Stimulated activated CD4-positive, alpha-beta T cell treated with anti-CD3 and anti-CD28 coated beads, Interleukin-1b, Interleukin-23, amount 100 ng/mL, for 1 hour (primary cell): ENCODE measurements at places on chromosomes 3 and 15.

GRCh38 chr15:78906316-78906620 lies 33.6 kb downstream of the MORF4L1 start:
- DNase-seq, result no peak

DNA sequence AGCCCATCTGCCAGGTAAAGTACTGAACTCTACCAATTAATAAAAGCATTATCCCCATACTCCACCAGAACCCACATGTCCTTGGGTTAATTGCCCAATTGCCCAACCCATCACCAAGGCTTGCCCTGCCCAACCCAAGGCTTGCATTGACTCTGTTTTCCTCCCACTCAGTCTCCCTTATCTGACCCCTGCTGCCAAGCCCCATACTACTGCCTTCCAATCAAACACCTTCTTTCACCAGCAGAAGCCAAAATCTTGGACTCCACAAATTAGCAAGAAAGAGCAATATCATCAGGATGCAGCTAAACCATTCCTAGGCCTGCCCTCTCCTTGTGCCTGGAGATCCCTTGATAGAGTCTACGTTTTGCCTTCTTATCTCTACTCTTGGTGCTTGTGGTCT lies 602.9 kb downstream of the NTRK3 start:
- DNase-seq, result no peak

DNA sequence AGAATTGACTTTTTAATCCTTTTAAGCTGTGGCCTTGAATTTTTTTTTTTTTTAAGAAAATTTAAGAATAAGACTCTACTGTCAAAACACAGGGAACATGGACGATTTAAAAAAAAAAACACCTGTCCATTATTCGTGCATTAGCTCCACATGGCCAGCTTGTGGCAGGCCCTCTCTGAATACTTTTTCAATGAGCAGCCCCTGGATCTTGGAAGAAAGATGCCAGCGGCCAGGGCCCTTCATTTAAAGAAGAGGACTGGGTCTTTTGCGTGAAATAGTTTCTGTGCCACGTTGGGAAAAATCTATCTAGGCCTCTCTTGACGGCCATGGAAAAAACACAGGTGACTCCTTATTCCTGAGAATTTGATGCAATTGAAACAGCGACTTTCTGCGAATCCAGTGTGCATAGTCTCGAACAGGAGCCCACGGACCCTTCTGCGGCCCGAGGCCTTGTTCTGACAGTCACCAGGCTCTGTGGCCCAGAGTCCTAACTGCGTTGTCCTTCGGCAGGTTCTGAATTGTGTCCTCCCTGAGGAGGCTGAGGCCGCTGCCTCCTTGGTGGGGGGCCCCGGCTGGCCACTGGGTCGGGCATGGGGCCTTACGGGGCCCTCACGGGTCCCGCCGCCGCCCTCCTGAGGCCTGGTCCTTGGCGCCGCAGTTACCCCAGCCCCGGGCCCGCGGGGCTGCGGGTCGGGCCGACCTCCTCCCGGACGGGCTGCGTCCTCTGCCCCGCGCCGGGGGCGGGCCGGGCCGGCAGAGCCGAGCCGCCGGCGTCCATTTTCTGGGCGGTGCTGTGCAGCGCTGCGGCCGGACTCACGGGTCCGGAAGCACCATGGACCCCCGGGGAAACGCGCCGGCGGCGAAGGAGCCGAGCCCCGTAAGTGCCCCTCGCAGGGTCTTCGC lies 33.5 kb downstream of the ZBTB38 start:
- peak; percentile 10 for DNase-seq

DNA sequence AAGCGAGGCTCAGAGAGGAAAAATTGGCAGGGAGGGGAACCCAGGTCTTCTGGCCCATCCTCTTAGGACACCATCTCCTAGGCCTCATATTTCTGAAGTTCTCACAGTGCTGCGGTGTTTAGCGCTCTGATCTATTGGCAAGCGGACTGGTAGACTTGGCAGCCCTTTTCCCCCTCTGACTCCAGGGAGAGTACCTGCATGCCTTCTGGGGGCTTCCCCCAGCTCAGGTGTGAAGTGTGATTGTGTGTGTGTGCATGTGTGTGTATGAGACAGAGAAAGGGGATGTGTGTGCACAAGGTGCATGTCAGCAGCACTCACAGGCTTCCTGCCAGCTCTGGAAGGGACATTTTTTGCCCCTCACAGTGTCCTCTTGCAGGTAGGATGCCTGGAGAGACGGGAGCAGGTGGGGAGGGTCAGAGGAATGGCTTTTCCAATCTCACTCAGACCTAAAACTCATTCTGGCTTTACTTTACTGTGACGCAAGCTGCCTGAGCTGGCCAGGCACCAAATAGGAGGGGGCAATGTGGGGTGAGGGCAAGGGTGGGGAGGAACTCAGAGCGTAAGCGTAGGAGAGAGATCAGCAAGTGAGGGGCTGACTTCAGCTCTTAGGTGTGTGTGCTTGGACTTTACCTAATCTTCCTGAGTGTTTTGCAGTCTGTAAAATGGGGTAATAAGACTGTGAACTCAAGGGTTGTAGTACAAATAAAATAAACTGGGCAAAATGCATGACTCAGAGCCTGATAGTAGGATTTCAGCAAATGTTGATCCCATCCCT lies 4.0 kb upstream of the IL17RE start:
- DNase-seq, result no peak

- DNase-seq, result no peak
Measured at GRCh38 chr3:193087336-193087735, 153.7 kb upstream of the PLAAT1 start.

- DNase-seq, result no peak
Measured at GRCh38 chr3:179526989-179527391, 35.7 kb upstream of the ACTL6A start.

DNA sequence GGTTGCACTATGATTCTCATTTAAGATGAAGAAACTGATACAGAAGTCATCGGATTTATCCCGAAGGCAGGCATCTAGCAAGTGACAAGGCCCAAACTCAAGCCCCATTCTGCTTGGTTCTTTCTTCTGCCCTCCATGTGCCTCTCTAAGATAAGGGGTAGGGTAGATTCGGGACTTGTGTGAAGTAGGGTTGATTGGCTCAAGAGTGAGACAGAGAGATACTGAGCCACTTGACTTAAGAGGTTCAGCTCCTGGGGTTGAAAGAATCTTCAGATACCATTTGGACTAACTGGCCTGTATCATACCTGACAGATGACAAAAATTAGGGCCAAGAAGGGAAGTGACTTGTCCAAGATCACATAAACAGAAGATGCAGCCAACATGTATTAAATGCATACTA lies 891 bp downstream of the RFT1 start:
- no peak for DNase-seq

- no peak for DNase-seq
Measured at GRCh38 chr3:55571913-55572312, 84.8 kb upstream of the WNT5A start.

- no peak for DNase-seq
Measured at GRCh38 chr3:178637802-178638201, 101.6 kb downstream of the KCNMB2 start.

DNA sequence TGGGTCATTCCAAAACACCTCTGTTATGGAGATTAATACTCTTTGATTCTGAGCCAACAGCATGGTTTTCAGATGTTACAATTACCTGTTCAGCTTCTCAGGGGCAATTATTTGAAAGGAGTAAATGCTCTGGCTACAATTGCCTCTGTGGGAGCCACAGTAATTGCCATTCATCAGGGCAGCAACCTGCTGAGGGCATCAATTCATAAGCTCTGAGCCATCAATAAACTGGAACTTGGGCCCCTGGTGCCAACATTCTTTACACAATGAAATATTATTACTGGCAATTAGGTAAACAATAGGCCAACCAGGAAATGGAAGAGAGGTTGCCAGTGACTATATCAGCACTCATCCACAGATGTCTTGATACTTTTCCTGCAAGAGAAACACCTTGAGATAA lies 660.8 kb downstream of the MECOM start:
- DNase-seq, result no peak

DNA sequence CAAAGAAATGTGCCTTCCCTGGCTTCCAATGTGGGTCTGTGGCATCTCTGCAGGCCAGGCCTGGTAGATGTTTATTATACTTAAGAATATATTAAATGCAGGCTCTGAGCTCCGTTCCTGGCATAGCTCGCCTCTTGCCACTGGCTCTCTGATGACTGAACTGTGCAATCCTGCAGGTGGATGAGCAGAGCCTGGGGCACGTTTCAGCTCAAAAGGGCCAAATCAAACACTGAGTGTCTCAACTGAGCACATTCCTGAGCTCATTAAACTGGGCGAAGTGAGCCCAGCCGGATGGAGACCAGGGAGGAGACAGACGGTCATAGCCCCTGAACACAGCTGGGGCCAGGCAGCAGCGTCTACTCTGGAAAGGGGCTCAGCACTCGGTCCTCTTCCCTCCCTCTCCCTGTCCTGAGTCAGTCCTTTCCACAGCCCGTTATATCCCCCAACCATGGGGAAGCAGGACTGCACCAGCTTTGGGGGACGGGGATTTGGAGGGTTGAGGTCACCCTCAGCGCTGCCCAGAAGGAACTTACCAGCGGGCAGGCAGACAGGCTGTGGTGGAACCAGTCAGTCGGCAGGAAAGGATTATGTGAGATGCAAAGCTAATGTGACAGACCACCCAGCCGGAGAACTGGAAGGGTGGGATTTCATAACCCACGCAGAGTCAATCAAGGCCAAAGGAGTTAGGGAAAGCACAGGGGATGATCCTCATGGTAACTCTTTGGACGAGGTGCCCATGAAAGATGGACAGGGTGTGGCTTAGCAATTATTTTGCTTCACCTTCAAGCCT lies 77.4 kb upstream of the ANKRD34C start:
- no peak for DNase-seq

GRCh38 chr3:191068946-191069813 lies 129.9 kb upstream of the OSTN start:
- no peak for DNase-seq

DNA sequence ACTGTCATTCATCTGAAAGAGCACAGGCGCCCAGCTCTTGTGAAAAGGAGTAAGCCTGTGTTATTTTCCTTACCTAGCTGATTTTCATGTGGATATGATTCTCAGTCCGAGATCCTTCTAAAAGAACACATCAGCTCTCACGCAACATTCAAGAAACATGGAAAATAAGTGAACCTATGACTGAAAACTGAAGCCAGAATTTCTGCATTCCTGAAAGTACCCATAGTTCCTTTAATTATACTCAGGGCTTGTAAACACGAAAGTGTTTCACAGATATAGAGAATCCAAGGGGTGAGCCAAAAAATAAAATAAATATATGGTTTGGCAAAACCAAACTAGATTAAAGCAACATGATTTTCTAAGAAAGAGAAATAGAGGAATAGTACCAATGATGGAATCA lies 100.8 kb upstream of the CHMP2B start:
- DNase-seq, result no peak

DNA sequence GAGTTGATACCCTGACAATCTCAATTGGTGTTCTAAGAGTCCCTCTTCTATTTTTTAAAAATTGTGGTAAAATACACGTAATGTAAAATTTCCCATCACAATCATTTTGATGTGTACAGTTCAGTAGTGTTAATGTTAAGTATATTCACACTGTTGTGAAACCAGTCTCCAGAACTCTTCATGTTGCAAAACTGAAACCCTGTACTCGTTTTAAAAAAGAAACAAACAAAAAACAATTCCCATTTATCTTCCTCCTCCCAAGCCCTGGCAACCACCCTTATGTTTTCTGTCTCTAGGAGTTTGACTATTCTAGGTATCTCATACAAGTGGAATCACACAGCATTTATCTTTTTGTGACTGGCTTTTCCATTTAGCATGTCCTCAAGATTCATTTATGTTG lies 28.7 kb upstream of the ALPK3 start:
- no peak for DNase-seq

DNA sequence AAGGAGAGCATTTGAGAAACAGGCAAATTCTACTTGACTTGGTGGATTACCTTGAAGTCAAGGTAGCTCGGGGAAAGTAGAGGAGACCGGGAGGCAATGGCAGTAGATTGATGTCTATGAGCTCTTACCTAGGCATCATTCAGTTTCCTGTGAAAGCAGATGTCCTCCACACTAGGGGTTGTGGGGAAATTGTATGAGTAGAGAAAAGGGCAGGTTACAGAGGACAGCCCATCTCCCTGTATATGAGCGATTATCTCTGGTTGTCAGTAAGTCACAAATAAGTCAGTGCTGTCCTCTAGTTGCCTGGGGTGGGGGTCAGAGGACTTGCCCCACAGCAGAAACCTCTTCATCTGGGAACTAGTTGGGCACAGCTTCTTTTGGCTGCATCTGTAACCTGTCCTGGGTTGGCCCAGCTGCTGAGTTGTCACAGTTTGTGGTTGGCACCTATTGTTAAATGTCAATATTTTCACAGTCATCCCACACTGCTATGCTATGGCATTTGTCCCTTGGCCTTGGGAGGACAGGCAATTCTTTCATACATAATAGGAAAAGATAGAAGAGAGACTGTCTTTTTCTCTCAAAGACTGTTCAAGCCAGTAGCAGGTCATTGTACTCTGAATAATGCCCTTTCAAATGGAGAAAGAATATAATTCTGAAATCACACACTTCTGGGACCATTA lies 53.6 kb upstream of the LRRFIP2 start:
- no peak for DNase-seq

DNA sequence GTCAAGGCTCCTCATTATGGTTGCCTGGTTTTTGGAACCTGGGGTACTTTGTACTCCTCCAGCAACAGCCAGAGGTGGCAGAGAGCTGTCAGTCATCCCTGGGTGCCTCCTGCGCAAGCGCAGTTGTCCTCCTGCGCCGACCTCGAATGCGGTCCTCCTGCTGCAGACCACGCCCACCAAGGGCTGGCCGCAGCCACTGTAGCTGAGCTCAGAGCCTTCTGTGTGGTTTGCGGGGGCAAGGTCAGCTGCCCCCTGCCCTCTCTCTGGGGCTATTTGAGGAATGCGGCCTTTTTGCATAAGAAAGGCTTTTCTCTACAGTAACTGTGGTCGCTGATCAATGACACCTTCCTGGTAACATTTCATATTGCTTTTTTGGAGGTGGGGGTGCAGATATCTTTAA lies 131.3 kb upstream of the SNRPN start:
- DNase-seq, result no peak

DNA sequence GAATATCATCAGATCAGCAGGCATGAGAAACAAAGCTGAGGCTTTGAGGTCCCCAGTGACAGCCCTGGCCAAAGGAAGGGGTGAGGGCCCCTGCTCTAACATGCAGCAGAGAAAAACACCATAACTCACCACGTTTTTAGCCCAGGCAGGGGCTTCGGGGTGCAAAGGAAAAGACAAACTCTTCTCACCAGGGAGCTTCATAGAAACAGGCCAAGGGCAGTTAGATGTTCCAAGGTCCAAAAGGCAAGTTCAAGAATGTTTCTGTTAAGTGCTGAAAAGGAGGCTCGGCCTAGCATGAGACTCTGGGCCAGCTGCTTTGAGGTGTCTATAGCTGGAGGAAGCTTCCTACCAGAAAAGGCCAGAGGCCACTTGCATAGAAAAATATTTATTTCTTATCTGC lies 608.4 kb upstream of the CFAP20DC start:
- no peak for DNase-seq

- DNase-seq, result no peak
Measured at GRCh38 chr3:107028626-107029025, 348.6 kb upstream of the CCDC54 start.

GRCh38 chr3:126620738-126621137 lies 34.2 kb downstream of the TXNRD3 start:
- DNase-seq, result no peak

GRCh38 chr3:100443690-100444089 lies 42.4 kb downstream of the LNP1 start:
- no peak for DNase-seq
